ENCODE measurements at places on chromosomes 7 and 10. TPM values are rescaled to one million over a fixed set of nuclear protein-coding genes. Genes with fewer than 3 reads are reported as not detected.

SVOPL gene
- polyA plus RNA-seq: not detected

CYP2C19 gene
- polyA plus RNA-seq: not detected

ITGA8 gene
- polyA plus RNA-seq: not detected

GRCh38 chr10:35644050-35644950 lies 2.2 kb upstream of the FZD8 start:
- peak overlapping the region; percentile 94 for H3K4me3 ChIP-seq
- no peaks in the 10 kb centered on the region for H3K36me3 ChIP-seq
- H3K27me3 ChIP-seq: peaks cover 16% of the 10 kb centered on the region
- H3K27ac ChIP-seq: peak overlapping the region; percentile 45

- H3K27me3 ChIP-seq: peaks cover 10% of the 10 kb centered on the region
- H3K4me1 ChIP-seq: no peaks in the 10 kb centered on the region
- H3K27ac ChIP-seq: no peak overlapping the region
These were observed 26.5 kb downstream of the ADRA2A start for GRCh38 chr10:111103196-111103840.

GRCh38 chr10:15558136-15558535 lies 161.6 kb downstream of the ITGA8 start:
- no peaks in the 10 kb centered on the region for H3K4me1 ChIP-seq
- no peaks in the 10 kb centered on the region for H3K36me3 ChIP-seq
- no peak overlapping the region for H3K27ac ChIP-seq
- H3K4me3 ChIP-seq: no peak overlapping the region
- DNase-seq: no peak
- peaks cover 20% of the 10 kb centered on the region for H3K27me3 ChIP-seq

DNA sequence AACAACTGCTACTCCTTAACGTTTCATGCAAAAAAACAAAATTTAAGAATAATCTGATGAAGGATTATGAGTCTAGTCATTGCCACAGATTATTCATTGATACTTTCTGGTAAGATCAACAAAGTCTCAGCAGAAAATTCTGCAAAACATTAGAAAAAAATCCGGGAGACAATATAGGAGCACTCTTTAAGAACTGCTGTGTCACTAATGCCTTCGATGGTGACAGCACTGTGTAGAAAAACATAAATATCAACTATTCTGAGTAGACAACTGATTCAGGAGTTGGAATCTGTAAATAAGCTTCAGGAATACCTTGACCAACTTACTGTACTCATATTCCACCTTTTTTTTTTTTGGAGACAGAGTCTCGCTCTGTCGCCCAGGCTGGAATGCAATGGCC lies 69.0 kb downstream of the CYTH3 start:
- no peaks in the 10 kb centered on the region for H3K36me3 ChIP-seq
- no peak for DNase-seq
- no peak overlapping the region for H3K27ac ChIP-seq
- H3K4me1 ChIP-seq: peaks cover 5% of the 10 kb centered on the region
- no peaks in the 10 kb centered on the region for H3K27me3 ChIP-seq
- no peak overlapping the region for H3K4me3 ChIP-seq

- H3K27me3 ChIP-seq: no peaks in the 10 kb centered on the region
- no peak for DNase-seq
- H3K4me1 ChIP-seq: no peaks in the 10 kb centered on the region
- no peak overlapping the region for H3K27ac ChIP-seq
- H3K36me3 ChIP-seq: peaks cover 9% of the 10 kb centered on the region
These were observed 18.1 kb downstream of the UBE2D4 start for GRCh38 chr7:43944286-43944685.
